ENCODE measurements at places on chromosomes 3 and 15.

DNA sequence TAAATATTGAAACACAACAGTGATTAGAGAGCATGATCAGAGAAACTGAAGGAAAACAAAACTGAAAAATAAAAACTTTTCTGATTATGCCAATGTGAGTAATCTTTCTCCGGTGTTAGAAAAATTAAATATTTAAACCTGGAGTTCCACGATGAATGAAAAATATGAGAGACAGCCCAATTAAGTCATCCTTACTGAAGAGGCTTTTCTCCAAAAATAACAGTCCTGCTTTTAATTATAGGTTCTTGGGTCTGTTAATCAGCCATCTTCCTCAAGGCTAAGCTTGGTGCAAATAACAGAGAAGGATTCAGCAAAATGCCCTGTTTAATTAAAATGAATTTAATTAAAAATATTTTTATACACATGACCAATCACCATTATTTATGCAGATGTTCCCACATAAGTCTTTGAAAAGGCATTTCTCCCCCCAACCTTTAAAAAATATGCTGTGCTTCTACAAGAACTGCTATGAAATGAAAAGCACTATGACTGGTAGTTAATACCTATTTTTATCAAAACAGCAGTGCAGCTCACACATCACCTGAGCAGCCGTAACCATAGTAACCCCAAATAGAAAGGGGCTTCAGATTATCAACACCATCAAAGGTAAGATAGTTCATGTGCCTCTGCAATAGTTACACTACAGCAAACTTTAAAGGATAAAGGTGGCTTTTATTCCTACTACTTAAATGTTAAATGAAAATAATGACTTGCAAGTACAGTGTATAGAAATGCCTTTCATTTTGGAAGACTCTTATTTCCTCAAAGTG, 175.7 kb downstream of the SLC9A9 start:
- DNase-seq = no peak

DNA sequence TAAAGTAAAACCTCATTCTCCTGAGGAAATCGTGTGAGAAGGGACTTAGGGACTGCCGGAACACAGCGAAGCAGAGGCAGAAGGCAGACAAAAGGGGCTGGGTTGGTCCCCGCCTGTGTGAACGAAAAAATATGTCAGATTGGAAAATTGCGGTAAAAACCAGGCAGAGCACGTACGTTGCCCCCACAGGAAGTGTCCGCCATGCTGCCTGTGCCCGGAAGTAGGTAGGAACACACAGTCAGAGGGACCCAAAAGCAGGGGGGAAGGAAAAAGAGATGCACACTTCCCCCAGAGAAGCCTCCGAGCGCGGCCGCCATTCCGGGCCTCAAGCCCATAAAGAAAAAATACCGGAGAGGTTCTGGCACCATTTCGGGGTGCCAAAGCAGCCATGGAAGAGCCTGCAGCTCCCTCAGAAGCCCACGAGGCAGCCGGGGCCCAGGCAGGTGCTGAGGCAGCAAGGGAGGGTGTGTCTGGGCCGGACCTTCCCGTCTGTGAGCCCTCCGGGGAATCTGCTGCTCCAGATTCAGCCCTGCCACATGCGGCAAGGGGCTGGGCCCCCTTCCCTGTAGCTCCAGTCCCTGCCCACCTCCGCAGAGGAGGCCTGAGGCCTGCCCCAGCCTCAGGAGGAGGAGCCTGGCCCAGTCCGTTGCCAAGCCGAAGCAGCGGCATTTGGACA, at the start of gene MKRN3:
TSS of gene MKRN3 (plus strand) at position 280 of the 676 bp plus-strand sequence. CDS start at position 389, 109 bp downstream.
- peak; percentile 6 for DNase-seq

DNA sequence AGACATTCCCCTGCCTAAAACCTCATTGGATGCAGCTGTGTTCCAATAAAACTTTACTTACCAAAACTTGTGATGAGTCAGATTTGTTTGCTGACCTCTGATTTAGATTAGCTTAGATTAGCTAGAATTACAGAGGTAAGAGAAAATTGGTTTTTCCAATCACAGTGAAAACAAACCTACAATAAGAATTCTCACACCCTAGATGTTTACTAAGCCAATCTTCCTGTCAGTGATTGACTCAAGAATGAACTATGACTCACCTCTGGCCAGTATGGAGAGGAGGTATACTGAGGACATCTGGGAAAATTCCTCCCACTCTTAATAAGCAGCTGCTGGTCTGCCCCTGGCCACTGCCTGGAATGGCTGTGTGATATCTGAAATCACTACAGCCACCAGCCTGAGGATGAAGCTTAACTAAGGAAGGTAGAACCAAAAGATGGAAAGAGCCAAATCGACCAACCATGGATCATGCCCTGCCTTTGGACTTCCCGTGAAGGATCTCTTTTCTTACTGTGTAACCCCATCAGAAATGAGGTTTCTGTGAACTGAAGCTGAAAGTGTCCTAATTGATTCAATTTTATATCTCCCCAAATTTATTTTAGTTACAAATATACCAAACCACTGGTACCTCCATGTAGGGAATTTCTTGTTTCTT, 19.0 kb upstream of the GHSR start:
- DNase-seq = no peak

- DNase-seq = no peak
Measured at GRCh38 chr3:57953576-57953975, 54.6 kb upstream of the FLNB start.

DNA sequence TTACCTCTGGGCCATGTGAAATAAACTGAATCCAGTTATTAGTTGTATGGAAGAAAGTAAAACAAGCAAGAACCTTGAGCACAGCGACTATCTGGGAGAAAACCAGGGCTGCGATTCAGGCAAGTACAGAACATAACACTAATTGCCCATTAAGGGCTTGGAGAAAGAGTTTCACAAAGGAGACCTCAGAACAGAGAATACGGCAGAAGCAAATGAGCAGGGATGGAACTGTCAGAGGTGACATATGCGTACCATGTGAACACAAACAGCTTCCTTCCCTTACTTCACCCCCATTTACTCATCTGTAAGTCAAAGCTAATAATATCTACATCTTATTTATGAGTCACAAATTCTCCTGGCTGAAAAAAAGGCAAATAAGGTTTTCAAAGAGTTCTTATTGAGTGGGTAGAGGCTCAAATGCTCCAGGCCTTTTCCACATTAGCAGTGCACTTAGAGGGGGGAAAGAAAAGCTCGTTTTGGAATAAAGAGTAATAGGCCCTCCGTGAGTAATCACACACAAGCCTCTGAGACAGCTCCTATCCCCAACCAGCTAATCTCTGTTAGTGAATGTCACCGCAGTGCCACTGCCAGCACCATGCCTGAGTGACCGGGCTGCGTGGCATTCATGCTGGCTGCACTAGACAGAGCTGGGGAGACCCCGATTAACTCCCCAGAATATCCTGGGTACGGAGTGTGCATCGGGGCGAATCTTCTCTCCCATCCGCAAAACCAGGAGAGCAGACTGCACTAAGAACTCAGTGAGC, 2.6 kb downstream of the PCSK6 start:
- DNase-seq = no peak

DNA sequence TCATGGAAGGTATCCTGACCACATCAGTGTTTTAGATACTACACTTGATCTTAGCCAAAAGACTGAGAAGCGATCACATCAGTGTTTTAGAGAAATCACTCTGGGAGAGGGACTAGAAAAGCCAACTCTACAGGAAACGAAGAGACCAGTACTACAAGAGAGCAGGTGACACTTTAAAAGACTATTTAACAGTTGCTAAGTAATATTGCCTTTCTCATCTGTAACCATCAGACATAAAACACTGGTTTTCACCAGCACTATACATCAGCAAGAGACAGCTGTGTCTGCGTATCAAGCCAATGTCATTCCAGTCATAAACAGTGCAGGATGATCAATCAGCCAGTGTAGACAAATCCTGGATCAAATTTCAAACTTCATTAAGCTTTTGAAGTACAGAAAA, 66.7 kb downstream of the GLB1 start:
- no peak for DNase-seq

DNA sequence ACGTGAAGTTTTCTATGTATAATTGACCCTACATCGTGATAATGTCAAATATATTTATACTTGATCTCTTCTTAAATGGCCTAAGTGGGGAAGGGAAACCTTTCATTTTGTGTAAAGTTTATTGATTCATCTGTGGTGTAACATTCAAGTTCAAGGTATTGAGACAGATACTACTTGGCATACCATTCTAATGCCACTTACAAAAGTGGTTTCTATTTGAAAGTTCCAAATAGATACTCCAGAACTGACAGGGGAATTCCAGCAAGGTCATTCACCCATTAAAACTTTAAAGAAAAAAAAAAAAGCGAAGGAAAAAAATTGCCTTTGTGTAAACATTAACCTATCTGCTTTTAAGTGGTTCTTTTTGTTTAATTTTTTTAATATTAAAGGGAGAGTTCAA, 45.3 kb upstream of the MAP3K13 start:
- no peak for DNase-seq

GRCh38 chr3:168155303-168155702, 59.6 kb upstream of the GOLIM4 start:
- no peak for DNase-seq

DNA sequence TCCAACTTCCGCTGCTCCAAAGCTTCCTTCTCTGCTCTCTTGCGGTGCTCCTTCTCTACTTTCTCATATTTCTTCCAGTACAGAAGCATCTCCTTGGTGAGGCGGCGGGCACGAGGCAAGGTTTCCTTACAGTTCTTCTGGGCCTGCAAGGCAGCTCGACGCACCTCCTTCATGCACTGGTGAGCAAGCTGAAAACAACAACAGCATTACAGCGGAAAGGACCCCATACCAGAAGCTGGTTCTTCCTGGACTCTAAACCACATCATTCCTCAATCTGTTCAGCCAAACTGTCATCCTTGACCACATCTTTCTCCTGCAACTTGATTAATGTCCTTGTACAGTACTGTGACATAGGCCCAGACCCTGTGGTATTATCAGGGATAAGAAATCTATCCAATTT, 36.4 kb downstream of the INO80 start:
- no peak for DNase-seq

- DNase-seq = no peak
Measured at GRCh38 chr15:91967935-91968606, 114.6 kb downstream of the SLCO3A1 start.

- no peak for DNase-seq
Measured at GRCh38 chr3:182631183-182632076, 161.9 kb upstream of the ATP11B start.
